ENCODE measurements at places on chromosomes 1 and 21.

DNA sequence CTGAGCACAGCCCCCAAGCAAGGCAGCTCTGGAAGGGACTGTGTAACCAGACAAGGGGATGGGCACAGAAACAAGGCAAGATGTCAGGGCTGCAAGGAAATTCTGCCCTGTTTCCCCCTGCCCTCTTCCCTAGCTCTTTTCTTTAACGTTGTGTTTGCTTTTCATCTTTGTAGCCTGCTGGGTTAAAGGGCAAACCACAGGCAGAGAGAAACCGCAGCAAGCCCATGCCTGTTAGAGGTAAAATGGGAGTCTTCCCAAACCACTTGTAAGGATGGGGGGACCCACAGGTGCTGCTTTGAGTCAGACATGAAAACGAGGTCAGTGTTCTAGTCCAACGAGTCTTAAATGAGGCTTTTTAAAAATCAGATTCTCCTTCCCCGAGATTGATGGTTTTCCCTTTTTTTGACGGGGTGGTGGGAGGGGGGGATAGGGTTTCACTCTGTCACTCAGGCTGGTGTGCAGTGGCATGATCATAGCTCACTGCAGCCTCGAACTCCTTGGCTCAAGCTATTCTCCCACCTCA, 13.3 kb downstream of the TGFBR3 start:
- peak; percentile 31 for DNase-seq

DNA sequence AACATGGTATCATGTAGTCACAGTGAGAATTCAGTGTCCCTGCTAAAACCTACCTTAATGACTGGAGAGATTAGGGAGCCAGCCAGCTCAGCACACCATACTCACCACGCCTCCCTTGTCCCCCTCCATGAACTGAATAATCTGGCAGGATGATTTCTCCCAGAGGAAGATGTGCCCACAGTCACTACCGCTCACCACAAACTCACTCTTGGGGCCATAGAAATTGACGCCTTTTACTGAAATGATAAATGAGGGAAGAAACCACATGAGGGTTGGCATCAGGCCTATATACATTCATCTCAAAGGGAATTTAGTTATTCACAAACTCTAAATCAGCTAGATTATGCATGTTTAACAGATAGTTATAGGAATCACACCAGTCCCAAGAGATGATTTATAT, 17.4 kb downstream of the PEA15 start:
- peak; percentile 65 for DNase-seq

DNA sequence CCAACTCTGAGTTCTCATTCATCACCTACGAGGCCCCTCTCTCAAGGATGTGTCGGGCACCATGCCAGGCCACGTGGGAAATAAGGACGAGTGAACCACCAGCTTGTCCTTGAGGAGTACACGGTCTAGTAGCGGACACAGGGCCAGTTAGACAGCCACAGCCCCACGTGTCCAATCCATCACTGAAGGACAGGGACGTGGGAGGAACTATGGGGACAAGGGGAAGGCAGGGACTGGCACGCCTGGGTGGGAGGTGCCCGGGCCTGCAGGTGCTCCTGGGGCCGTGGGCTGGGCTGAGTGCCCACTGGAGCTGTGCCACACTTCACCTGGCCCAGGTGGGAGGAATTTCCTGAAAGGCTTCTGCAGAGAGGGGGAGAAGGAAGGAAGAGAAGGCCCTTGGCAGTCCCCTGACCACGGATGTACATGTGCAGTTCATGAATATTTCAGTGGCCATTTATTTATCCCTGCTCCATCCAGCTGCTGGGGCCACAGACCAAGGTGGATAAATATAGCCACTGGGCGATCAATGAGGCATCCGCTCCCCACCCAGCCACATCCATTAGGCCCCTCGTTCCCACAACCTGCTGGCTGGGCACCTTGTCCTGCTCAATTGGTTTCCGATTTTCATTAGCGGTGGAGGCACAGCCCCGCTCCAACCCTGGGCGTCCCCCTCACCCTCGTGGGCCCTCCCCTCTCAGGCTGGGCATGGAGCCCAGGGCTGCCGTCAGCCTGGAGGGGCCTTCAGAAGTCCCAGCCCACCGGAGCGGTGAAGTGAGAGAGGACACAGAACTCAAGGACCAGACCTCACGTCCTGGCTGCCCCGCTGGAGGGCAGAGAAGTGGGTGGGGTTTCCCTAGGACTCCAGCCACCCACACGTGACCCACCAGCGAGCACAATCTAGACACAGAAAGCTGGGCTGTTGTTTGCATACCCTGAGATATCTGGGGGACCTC, 59.5 kb downstream of the CASZ1 start:
- DNase-seq = no peak

GRCh38 chr1:93774707-93775106, 93.1 kb upstream of the BCAR3 start:
- DNase-seq = peak; percentile 82

- no peak for DNase-seq
These were observed 22.1 kb downstream of the LRRC52 start for GRCh38 chr1:165565751-165566490.

DNA sequence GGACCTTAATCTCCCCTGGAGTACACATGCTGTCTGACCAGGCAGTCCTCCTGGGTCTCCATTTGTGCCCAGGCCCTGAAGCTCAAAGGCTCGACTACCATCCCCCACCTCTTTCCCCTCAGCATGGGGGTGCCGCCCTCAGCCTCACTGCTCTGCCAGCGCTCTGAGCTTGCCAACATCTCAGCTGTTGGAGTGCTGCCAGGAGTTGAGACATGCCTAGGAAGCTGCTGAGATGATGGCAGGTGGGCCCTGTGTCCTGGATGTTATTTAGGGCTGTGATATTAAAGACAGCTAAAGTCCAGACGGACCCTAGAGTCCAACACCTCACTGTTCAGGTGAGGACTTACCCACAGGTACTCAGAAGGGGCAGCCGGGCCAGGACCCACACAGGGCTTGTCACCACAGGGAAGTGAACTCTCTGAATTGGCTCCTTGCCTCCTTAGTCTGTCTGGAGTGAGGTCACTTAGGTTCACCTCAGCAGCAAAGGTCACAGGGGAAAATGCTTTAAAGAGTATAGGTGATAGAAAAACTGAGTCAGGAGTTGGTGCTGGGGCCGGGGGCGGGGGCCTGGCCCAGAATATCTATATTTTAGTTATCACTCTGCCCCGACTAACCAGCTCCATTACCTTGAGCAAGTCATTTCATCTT, 19.7 kb upstream of the KCNC4 start:
- DNase-seq = no peak

- no peak for DNase-seq
These were observed 36.5 kb downstream of the LRRIQ3 start for GRCh38 chr1:74161497-74161896.

DNA sequence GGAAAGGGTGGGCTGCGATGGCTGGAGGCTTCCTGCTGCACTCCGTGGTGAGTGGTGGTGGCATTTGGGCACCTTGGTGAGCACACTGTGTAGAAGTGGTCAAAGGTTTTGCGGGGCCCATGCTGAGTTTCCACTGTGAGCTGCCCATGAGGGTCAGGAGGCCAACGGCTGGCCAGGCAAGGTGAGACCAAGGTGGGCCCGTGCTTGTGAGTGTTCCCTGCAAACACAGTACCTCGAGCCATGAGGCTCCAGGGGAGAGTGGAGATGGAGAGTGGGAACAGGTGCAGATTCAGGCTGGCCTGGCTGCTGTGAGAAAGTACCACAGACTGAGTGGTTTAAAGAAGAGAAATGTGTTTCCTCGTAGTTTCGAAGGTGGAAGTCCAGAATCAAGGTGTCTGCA, 40.8 kb downstream of the AJAP1 start:
- no peak for DNase-seq

- peak; percentile 5 for DNase-seq
These were observed 198.9 kb upstream of the UBE2U start for GRCh38 chr1:64004451-64005025.

DNA sequence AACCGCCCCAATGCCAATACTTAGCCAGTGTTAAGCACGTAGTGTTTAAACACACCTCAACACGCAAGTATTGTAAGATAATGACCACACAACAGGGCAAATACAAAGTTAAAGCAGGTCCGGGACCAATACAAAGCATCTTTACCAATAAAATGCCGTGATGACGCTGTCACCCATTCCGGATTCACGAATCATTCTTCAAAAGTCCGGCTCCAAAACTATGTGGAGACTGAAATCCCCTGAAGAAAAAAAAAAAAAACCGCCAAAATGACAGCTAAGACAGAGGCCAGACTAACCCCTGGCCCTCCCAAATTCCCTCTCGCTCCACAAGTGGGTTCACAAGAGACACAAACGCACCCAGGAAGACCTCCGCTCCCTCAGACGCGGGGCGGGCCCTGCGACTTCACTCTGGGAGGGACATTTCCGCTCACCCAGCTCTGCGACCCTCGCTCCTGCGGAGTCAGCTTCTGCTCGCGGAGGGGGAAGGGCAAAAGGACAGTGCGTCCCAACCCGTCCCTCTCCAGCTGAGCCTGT, 625 bp upstream of the DARS2 start:
- DNase-seq = no peak

DNA sequence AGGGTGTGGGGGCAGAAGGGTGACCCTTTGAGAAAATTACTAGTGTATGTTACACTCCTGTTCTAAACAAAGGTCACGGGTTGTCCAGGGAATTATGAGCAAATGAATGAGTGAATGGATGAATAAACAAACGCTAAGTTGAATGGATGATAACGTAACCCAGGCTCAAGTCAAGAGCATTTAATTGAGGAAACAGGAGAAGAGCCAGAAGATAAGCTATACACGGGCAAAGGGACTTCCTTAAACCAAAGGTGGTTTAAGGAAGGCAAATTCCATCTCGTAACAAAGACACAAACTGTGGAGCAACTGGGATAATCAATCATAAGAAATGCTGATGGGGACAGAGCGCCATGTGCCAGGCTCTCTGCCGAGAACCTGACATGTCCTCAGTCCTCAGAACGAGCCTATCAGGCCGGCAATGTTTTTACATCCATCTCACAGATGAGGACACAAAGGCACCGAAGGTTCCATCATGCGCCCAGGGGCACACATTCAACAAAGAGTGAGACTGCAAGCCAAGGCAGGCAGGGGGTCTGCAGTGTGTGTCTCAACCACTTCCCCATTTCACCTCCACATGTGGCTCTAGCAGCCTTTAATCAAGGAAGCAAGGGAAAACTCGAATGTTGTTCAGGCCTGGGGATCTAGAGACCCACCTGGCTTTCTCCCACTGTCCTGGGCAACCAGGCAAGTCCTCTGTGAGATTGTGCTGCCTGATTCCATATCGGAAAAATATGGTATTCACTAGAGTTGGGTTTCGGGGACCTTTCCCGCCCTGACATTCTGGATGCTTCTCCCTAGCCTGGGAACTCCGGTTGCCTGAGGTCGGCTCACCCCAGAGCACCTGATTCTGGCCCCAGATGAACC, 126.8 kb upstream of the EDN2 start:
- DNase-seq = no peak

DNA sequence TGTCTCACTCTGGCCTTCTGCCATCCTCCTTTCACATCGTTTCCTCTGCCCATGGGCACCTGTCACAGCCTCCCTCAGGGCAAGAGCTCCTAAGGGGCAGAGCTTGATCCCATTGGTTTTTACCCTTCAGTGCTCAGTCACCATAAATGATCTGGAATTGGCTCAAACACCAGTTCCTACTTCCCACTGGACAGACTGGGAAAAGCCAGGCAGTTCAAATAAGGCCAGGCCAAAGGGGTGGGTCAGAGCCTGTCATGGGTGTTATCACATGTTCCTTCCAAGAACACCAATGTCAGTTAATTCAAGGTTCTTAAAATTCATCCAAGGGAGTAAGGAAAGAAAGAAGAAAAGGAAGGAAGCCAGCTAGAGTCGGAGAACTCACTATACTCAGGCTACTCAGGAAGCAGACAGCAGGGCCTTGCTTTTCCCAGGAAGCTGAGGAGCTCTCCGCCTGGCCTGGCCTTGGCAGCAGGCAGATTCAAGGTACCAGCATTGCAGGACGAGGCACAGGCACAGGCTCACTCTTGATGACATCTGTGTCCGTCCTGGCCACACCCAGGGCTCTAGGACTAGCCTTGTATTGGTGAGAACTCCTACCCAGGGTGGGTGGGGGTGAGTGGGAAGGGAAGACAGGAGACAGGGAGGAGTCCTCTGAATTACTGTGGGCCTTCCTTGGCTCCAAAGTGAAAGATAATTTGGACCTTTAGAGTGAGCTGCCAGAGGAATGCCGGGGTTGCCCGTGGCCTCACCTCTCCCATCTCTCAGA, 32.2 kb upstream of the ARTN start:
- DNase-seq = no peak

DNA sequence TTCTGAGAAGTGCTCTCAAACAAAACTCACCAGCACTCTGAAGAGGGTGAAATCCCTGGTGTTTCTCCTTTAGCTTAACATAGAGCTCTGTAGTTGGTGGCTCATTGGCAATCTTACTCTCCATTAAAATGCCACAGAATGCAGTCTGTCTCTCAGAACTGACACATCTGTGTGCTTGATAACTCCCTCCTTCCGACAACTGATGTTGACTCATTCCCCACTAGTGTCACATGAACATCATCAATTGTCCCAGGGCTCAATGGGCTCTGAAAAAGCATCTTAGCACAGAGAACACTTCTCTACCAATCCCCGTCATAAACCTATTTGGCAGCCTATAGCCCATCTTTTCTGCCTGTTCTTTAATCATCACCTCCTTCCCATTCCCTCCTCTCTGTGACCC, 133.2 kb upstream of the ZC3H11B start:
- no peak for DNase-seq

DNA sequence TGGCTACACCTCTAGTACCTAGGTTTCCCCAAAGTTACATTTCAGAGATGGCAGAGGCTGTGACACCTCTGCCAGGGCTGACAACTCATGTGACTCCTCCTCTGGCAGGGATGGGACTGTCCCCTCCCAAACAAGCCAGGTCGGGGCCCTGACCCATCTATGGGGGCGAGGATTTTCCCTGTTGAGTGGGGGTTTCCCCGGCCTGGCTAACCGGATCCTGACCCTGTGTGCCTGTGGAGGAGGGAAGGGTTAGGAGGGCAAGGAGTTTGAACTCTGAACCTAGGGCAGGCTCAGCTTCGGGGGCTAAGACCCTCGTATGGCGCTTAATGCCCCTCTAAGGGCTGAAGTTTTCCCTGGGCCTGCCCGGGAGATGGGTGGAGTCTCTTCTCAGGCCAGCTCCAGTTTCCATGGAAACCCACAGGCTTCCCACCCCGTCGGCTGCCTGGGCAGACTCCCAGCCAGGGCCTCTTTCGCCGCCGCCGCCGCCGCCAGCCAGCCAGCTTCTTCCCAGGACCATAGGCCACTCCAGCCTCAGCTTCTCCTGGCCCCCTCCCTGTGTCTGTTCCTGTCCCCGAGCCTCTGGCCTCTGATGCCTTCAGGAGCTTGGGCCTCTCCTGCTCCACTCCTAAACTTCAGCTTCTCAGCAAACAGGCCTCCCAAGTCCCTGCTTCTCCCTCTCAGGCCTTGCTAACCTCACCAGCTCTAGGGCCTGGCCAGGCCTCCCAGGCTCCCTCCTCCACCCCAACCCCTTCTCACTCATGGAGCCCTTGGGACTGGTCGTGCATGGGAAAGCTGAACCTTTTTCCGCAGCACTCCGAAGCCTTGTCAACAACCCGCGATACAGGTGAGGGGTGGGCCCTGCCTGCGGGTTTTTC, at the start of gene BTBD19:
Gene BTBD19, plus strand, starts transcription at position 461 of the 875 bp plus-strand sequence. Its CDS starts 298 bp downstream, at position 759.
- peak; percentile 91 for DNase-seq

DNA sequence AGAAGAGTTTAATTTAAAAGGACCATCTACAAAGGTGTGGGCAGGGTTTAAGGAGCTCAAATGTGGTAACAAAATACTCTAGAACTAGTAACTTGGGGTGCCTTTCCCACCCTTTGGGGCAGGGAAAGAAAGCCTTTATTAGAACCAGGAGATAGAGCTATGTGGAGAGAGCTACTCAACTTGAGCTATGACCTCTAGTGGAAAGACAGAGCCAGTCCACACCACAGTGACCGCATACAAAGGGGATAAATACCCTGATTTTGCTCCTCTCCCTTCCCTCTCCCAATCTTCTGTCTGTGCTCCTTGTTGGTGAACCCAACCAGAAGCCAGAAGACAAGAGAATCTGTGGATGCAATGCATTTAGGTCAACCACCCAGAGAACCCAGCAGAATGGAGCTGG, 54.4 kb upstream of the JAK1 start:
- no peak for DNase-seq
